ENCODE measurements at places on chromosomes 4 and X. TPM values are rescaled to one million over a fixed set of nuclear protein-coding genes. Genes with fewer than 3 reads are reported as not detected.

GDPD2 gene
- not detected for total RNA-seq

GRCh38 chrX:11881485-11882170, 123.6 kb downstream of the MSL3 start:
- DNase-seq, result no peak

GATA1 gene
- not detected for total RNA-seq

DNA sequence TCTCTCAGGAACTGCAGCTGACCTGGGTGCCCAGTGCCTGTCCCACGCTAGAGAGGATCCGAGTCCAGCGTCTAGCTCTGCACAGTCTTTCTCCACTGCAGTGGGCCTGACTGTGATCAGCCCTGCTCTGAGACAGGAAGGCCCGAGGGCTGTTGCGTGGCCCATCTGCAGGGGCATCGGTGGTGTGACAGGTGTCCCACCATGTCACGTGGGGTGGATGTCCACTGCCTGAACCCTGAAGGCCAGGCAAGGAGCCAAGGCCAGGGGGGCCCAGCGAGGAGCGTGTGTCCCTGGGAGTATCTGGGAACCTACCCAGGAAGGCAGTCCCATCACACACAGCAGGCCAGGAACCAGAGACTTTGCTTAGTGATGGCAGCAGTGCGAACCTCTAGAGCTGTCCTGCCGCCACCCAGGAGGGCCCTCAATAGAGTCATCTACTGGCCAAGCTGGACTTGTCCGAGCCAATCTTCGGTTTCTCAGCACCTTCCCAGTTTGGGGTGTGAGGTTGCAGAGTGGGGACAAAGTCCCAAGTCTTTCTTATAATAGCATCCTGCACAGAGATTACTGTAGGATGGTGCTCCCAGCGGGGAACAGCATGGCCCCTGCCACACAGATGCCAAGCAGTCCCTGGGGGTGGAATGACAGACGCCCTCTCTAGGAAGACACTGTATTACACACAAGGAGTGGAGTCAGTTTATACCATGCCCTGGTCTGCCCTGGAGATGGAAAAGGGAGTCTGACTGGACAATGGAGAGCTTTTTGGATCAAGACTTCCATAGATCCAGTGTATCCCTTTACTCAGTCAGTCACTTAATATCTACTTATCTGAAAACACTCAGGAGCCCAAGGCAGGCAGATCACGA, 38.3 kb downstream of the DCTD start:
- DNase-seq, result no peak

GRCh38 chrX:153836921-153837320, 6.6 kb upstream of the PDZD4 start:
- DNase-seq, result no peak

PTTG2 gene
- total RNA-seq, result not detected

Measured in thyroid gland (tissue), 4 donors.